ENCODE measurements at places on chromosomes 3 and 15.
A peak's percentile ranks its signal among the peaks of the same experiment; 100 is the strongest.

GRCh38 chr15:82312586-82313349, 36.5 kb downstream of the GOLGA6L10 start:
- no peak for DNase-seq

- no peak for DNase-seq
Measured at GRCh38 chr3:75242012-75242735, 422.0 kb upstream of the FRG2C start.

DNA sequence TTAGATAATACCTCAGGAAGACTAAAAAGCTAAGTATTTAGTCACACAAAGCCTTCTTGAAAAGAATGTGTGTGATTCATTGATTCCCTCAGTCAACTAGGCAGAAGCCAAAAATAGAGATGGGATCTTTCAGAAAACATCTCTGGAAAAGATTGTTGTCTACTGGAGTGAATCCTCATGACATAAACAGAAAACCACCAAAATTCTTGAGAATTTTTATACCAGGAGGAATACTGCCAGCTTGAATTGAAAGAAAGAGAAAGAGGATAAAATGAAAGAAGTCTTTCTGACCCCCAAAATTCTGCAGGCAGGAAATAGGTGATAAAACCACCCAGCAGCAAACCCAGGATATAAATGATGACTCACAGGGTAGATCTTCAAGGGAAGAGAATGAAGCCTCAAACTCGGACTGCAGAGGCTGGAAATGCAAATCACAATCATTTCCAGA, 363.1 kb upstream of the PLSCR5 start:
- DNase-seq: no peak

DNA sequence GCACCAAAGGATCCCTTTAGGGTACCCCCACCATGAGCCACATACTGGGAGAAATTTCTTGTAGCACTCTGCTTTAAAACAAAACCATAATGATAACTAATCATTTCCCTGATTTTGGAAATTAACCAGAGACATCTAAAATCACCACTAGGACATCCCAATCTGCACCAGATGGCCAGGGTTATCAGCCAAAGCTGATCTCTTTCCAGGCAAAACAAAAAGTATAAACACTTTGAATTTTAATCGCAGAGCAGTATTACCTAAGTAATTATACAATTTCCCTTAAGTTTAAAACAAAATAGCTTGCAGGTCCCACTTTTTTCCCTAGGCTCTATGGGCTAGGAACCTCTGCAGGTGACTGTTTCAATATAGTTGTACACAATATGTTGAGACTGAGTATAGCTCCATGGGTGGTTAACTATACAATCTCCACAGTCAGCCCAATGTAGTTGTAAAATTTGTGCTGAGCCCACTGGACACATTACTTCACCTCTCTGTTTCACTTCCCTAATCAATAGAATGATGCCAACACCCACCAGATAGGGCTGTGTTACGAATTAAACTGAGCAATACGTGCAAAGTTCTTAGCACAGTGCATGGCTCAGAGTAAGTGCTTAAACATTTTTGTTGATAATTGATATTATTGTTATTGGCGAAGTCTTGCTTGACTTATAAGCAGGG, 629 bp upstream of the NOX5 start:
- DNase-seq: no peak

DNA sequence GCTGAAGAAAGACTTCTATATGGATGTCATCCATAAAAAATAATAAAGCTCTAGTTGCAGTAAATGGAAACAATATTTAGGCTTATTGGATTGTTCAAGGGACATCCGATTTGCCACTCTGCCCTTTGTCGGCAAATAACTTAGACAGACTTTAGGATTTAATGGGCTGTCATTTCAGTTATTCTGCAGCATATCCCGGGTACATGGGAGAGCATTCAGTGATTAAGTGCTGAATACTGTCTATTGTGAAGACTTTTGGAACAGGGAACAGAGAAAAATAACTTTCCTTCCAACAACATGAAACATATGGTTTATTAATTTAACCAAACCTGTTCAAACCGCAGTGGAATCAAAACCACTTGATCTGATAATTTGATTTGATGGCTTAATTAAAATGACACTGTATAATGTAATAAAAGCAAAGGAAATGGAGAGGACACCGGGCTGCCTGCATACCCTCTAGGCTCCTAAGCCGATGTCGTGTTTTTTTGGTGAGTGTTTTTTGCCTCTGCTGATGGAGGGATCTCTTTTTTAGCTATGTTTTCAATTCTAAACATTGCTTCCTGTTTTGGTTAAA, 199.3 kb downstream of the FEZF2 start:
- no peak for DNase-seq

- DNase-seq: no peak
Measured at GRCh38 chr3:142850395-142851023, 38.4 kb downstream of the PCOLCE2 start.

GRCh38 chr15:98953000-98953787, 54.4 kb downstream of the PGPEP1L start:
- DNase-seq: no peak

DNA sequence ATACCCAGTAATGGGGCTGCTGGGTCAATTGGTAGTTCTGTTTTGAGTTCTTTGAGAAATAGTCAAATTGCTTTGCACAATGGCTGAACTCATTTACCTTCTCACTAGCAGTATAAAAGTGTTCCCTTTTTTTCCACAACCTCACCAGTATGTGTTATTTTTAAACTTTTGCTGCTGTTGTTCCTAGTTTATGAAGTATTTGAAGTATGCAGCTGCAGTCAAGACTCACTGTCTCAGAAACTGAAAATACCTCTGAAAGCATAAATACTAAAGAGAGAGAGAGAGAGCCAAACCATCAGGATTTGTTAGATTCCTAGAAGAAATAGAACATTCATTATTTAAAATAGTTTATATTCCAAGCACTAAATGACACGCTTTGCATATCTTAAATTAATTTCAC, 764.2 kb downstream of the NTRK3 start:
- no peak for DNase-seq

- no peak for DNase-seq
Measured at GRCh38 chr15:69958496-69959084, 139.1 kb downstream of the TLE3 start.

GRCh38 chr3:122493296-122493695, 21.4 kb downstream of the KPNA1 start:
- no peak for DNase-seq

- no peak for DNase-seq
Measured at GRCh38 chr15:52095597-52096262, 16.8 kb downstream of the BCL2L10 start.

- no peak for DNase-seq
Measured at GRCh38 chr3:145177828-145178227, 983.2 kb downstream of the PLOD2 start.

DNA sequence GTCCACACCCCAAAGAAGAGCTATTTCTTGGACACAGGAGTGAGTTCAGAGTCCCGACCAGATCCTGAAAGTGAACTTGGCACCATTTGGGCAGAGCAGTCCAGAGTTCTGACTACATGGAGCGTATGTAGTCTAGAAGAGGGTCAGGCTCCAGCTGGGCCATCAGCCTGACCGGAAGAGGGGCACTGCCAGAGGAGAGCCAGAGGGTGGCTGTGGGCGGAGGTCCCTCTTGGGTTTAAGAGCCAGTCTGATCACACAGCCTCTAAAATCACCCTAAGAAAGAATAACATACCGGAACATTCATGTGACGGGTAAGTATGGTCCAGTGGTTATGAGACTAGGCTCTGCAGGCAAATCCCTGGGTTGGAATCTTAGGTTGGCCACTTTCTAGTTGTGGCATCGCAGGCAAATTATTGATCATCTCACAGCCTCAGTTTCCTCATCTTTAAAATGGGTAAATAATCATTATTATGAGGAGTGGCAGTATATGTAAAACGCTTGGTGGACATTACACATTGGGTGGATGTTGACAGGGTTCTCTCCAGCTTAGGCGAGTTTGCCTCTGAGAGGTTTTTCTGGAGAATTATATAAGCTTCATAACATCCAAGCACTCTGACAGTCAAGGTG, 2.1 kb upstream of the RAP2B start:
- DNase-seq: no peak

DNA sequence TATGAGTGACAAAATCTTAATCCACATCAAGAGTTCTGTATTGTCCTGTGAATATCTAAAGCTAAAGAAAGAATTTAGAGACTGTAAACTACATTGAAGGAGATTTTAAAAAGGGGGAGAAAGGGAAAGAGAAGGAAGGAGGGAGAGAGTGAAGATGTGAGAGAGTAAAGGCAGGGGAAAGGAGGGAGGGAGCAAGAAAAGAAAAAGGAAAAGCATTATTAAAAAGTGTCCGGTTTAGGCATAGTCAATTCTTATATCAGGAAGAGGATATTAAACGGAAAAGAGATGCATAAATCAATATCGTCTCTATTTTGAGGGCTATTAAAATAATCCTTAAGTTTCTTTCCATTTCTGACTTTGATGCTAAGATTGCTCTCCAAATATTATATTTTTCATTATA, 332.1 kb downstream of the ROBO2 start:
- no peak for DNase-seq

DNA sequence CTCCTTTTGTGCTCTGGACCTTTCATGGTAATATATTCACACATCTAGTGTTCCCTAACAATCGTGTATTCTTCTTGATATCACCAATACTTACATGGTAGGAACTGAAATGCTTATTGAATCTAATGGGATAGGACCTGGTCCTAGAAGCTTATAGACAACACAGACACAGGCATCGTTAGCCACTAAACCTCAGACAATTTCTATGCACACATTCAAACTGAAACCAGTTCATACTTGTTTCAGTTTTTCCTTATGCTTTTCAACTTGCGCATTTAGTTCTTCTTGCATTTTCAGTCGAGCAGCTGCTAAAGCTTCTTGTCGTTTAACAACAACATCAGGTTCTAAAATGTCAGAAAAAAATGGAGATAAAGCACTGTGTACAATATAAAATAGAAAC, 2.3 kb downstream of the SELENOS start:
- no peak for DNase-seq

- peak; percentile 83 for DNase-seq
Measured at GRCh38 chr3:73504239-73504638, 120.5 kb downstream of the PDZRN3 start.

DNA sequence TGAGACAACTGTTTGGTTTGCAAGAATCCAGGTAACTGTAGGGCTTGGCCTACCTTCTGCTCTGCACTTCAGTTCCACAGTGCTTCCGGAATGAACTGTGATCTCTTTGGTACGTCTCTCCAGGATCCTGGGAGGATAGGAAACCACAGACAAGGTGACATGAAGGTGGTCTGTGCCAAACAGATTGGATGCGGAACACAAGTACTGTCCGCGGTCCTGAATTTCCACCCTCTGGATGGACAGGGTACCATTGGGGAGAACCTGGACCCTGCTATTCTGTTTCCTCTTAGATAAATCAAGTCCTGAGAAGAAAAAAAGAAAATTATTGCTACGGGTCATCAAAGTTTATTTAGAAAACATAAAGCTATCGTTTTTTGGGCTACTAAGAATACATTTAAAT, 17.3 kb downstream of the IGSF10 start:
- no peak for DNase-seq
